Mammary epithelial cell (primary cell): ENCODE measurements at places on chromosomes 1 and 21.

DNA sequence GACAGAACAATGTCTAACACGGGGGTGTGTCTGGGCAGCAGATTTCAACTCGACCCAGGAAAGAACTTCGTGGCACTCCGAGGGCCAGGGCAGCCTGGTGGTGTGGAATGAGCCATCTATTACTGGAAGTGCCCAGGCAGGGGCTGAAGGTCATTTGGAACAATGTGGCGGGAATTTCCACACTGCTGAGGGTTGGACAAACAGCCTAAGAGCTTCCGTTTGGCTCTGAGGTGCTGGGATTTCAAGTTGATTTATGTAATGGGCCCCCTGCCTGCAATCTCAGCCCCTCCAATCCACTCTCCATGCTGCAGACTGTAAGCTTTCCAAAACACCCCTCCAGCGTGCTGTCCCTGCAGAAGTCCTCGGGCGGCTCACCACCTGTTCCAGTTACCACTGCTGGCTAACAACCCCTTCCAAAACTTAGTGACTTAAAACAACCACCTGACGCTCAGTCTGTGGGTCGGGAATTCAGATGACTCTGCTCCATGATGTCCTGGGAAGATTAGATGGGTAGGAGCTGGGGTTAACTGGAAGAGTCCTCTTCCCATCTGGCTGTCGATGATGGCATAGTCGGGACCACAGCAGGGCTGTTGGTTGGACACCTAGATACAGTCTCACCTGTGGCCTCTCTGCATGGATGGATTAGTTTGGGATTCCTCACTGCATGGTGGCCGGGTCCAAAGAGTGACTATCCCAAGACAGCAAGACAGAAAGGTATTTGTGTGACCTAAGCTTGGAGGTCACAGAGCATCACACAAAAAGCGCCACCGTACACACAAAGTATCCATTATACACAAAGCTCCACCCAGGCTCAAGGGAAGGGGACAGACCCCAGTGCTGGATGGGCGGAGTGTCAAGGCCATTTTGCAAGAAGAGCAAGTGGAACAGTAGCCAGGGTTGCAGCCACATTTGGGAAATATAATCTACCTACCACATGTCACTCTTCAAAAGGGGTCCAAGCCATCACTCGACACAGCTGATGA lies 89.7 kb upstream of the IFFO2 start:
- no peak for DNase-seq

GRCh38 chr1:41765152-41765551 lies 153.6 kb downstream of the HIVEP3 start:
- no peak for DNase-seq

- DNase-seq = no peak
Observed at GRCh38 chr1:12502336-12503109, 115.5 kb downstream of the DHRS3 start.

DNA sequence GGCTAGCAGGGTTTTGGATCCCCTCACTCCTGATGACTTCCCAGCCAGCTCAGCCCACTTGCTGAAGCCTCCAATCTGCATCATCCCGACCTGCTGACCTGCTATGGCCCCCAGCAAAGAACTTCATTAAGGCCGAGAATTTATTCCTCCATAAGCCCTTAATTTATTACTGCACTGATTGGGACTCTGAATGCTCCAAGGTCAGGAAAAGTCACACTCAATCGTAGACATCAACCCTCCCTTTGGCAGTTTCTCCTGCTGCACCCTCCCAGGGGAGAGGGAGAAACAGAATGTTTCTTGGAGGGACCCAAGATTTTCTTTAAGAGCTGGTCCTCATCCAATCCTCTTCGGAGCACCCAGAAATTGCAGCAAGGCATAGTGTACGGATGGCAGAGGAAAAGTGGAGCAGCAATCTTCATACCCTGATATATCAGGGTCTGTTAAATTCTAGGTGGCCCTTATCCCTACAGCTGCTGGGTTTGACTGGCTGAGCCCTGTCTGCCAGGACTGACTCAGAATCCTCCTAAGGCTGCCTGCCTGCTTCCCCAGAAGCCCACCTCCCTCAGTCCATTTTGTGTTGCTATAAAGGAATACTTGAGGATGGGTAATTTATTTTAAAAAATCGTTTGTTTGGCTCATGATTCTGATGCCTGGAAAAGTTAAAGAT lies 62.2 kb downstream of the DMAP1 start:
- no peak for DNase-seq

DNA sequence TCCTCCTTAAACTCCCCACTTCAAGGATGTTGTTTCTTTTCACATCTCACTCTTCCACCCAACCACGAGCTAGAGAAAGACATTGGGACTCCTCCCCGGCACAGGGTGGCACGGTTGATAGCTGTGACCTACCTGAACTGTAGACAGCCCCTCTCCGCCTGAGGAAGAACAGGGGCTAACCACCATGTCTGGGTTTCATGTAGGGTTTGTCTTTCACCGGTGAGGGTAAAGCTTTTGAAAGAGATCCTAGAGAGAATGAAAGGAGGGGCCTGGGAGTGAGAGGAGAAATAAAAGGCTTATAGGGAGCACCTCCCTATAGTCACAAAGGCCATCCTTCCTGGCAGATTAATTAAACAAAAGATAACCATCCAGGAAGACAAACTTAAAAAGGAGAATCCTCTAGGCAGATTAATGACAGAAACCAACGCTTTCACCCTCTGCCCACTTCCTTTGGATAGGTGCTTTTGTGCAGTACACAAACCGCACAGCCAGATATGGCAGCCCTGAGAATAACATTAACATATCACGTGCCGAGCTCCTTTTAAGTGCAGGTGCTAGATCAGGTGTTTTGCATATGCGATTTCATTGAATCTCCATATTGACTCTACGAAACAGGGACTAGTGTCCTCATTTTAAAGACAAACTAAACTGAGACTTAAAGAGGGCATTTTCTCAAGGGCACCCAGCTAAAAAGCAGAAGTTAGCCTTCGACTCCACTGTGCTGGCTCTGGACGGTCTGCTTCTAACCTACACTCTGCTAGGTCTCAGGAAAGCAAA lies 178.1 kb upstream of the RUNX1 start:
- no peak for DNase-seq

- DNase-seq = no peak
Observed at GRCh38 chr1:230382001-230382491, 44.1 kb downstream of the PGBD5 start.
